Right renal cortex interstitium (tissue), 3 donors: ENCODE measurements at places on chromosomes 12 and 14. TPM values are rescaled to one million over a fixed set of nuclear protein-coding genes. Genes with fewer than 3 reads are reported as not detected.
A peak's percentile ranks its signal among the peaks of the same experiment; 100 is the strongest.

The RHEBL1 gene
- polyA plus RNA-seq, result 1.8 TPM

The ERP29 gene
- polyA plus RNA-seq, result 172 TPM

The SRRM4 gene
- polyA plus RNA-seq, result 0.03 TPM

The CDKL1 gene
- polyA plus RNA-seq, result 9.0 TPM

The IFI27 gene
- polyA plus RNA-seq, result 6.4 TPM

The PDE3A gene
- 22.5 TPM for polyA plus RNA-seq

The ERH gene
- polyA plus RNA-seq, result 390 TPM

DNA sequence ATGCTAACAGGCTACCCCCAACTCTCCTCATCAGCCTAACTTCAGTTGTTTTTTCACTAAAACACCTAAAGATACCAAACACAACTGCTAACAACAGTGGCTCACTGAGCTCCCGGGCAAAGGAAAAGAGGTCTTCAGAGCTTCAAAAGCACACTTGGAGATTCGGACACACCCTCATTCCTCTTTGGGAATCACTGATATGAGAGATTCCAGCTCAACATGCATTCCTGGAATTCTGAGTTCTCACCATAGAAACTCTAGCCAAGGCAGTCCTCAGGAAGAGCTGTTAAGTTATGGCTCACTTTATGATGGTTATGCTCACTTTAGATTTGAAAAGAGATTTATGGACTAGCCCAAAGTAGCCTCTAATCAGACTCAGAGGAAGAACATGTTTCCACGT lies 40.1 kb downstream of the STXBP6 start:
- no peak for DNase-seq

- DNase-seq, result no peak
Observed at GRCh38 chr14:20612403-20612802, 21.2 kb upstream of the RNASE12 start.

DNA sequence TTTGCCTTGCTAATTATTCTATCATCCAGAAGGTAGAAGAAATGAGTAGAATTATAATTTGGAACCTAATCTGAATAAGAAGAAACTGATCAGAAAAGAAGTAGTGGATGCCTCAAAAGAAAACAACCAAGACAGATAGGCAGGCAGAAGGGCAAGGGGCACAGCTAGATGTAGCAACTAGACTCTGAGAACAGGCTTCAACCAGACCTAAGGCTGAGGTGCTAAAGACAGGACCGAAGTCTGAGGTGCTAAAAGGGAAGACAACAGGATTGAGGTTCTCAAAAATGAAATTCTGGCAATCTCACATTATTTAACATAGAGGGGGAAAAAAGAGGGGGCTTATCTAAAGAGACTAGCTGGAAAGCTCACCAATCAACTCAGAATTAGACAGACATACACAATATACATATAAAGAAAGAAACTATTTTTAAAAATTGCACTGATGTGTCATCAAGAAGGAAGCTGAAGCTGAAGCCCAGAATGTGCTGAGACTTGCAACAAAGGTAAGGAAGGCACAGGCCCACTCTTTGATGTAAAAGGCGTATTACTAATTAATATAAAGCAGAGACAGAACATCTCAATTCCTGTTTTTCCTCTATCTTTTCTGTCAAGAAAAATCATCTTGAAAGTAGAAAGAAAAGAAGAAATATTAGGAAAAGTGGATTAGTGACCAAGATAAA lies 43.8 kb upstream of the CSRNP2 start:
- no peak for DNase-seq

- peak; percentile 13 for DNase-seq
Observed at GRCh38 chr12:52495389-52495788, 2.3 kb upstream of the KRT6A start.

DNA sequence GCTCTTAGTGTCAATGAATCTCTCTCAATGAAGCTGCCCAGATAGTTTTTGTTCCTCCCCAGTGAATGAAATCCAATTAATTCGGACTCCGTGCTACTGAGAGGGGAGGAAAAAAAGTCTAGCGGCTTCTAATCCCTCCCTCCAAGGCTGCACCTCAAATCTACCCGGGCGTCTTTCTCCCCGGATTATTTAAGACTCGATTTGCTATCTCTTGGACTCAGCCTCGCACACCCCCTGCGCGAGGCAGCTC lies 134 bp downstream of the DUSP6 start:
- DNase-seq, result no peak

DNA sequence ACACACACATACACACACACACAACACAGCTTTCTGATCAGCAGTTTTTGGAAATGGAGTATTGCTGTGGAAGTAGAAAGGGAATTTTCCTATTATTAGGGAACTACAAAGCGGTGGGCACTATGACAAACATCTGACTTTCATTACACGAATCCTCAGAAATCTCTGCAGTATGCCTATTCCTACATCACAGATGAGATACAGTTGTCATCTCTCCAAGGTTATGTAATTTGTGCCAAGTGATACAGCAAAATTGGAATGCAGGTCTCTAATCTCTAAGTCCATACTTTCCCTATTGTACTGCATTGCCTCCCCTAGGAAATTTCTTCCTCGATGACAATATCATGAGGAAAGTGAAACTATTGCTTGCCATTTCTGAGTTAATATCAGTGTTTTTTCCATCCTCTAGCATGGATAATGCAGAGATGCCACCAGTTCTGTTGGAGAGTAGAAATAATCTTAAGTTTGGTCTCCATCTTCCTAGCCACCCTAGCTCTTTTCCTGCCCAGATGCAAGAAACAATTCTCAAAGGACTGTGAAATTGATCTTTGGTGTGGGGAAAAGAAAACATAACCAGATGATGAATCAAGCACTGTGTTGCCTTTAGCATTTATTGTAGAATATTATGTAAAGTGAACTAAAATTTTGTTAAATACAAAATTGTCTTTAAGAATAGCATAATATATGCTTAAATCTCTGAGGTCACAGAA lies 94.7 kb downstream of the ERGIC2 start:
- DNase-seq, result no peak

- no peak for DNase-seq
Observed at GRCh38 chr14:74985028-74985310, 17.8 kb upstream of the EIF2B2 start.

- DNase-seq, result no peak
Observed at GRCh38 chr12:130765186-130765659, 49.1 kb upstream of the RIMBP2 start.

GRCh38 chr12:26633591-26634210 lies 199.3 kb downstream of the ITPR2 start:
- DNase-seq, result no peak

GRCh38 chr12:120115066-120115465 lies 1.5 kb downstream of the RAB35 start:
- no peak for DNase-seq

DNA sequence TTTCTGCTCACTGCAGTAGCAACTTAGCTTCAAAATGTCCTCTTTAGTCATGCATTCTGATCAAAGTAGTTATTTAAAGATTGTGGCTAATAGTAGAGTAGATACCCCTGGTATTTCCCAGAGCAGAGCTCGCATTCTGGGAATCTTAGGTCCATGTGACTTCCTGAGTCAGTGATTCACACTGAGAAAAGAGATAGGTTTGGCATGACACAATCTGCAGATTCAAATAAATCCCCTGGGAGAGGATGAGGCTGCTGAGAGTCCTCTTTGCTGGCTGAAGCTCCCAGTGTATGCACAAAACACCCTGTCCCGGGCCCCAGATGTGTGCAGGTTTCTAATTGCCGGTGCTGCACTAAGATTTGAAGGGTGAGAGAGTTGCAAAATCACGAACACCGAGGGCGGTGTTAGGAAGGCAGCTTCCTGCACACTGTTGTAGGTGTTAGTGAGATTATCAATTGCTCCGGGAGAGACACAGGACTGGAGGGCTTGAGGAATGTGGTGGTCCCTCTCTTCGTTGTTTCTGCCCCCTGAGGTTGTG lies 233.2 kb downstream of the NRXN3 start:
- DNase-seq, result no peak

- DNase-seq, result no peak
Observed at GRCh38 chr12:93853698-93854478, 176.7 kb downstream of the CRADD start.

DNA sequence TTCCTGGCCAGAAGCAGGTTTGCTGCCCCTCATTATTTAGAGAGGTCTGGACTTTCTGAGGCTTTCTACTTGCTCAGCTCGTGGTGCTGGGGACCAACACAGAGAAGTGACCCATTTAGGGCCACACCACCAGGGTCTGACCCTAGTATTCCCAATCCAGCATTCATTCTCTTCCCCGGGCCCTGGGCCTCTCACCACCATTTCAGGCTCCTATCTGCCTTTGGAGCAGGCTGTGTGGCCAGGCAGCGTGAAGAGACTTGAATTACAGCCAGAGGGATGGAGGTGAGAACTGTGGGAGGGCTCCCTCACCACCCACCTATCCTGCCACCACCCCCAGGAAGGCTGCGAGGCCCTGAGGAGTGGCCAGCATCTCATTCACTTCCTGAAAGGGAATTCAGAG lies 24.6 kb downstream of the FAM222A start:
- no peak for DNase-seq

DNA sequence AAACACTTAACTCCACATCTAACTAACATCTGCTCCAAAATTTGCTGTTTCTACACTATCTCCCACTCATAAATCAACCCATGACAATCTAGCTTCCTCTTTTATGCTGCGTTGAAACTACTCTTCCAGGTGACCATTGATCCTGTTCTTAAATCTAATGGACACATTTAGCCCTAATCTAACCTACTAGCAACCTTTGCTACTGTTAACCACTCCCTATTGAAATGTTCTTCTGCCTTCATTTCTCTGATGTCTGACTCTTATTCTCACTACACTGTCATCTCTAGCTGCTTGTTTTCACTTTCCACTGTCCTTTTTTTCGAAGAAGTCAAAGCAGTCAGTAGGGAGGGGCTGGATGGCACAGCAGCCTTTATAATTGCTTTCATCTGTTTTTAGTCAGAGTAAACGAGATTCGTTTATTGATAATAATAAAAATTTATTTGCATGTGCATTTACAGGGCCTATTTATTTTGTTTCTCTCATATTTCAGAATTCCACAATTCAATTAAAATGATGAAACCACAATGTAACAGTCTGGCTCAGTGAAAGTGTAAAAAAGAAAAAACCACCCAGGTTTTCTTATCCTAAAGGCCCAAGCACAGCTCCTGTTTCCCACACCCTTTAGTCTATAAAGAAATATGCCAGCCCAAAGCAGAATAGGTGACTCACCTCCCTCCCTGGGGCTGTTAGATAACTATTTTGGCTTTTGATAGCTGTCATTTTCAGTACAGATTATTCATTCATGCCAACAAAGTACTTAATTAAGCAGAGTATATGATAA lies 44.9 kb downstream of the ATP2B1 start:
- DNase-seq, result no peak

GRCh38 chr14:27686137-27686536 lies 1080.5 kb upstream of the FOXG1 start:
- DNase-seq, result no peak

DNA sequence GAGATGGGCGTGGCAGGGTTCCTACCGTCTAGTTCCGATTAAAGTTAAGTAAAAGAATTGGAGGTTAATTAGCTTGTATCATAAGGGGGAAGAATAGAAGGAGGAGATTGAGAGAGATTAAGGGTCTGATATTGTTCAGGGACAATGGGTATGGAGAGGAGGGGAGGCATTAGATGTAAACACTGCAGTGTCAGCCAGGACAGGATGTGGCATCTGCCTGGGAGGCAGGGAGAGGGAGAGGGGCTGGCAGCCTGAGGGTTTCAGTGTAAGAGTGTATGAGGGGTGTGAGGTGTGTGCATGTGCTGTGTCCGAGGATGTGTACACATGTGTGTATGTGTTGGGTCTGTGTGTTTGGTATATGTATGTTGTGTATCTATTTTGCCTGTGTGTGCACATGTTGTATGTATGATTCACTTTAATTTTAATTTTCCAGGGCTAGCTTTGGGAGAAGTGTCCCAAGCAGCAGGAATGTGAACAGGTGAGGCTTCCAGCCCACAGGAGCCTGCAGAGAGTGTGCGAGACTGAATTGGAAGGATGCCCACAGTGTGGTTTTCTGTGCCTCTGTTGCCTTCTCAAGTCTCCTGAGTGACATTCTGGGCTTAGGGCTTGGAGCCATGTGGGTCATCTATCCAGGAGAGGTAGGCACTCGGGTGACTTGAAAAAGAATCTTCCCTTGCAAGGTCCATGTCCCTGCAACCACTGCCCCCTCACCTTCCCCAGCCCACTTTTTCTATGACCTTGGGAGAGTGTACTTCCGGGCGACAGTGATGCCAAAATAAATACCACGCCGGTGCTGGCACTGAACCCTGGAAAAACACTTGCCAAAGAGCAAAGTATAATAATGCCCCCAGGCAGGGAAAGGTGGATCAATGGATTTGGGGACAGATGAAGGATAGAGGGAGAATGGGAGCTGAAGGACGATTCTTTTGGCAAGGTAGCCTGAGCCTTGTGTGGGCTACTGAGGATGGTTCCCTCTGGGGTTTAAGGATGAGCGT lies 36.8 kb upstream of the DCD start:
- DNase-seq, result no peak
